Urinary bladder (tissue), 4 donors: ENCODE measurements at places on chromosomes 13 and 19. TPM values are rescaled to one million over a fixed set of nuclear protein-coding genes. Genes with fewer than 3 reads are reported as not detected.

The ZNF264 gene
- total RNA-seq: 42.5 TPM

DNA sequence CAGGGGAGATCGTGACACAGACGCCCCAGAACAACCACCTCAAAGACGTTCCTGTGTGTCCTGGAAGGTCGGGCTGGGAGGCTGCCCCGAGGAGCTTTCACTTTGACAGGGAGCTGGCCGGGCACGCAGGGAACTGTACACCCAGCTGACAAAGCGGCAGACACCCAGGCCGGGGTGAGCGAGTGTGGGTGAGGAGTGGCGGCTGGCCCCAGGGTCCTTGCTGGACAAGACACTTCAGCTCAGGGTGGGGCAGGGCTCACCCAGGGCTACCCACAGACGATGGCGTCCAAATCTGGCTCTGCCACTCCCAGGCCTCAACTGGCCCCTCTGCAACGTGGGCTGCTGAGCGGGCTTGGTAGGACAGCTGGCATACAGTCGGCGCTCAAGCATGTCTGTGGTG, 2.0 kb downstream of the FGF22 start:
- no peak for DNase-seq

The SYT5 gene
- total RNA-seq: 0.74 TPM

The ZNF568 gene
- total RNA-seq: 28.4 TPM

DNA sequence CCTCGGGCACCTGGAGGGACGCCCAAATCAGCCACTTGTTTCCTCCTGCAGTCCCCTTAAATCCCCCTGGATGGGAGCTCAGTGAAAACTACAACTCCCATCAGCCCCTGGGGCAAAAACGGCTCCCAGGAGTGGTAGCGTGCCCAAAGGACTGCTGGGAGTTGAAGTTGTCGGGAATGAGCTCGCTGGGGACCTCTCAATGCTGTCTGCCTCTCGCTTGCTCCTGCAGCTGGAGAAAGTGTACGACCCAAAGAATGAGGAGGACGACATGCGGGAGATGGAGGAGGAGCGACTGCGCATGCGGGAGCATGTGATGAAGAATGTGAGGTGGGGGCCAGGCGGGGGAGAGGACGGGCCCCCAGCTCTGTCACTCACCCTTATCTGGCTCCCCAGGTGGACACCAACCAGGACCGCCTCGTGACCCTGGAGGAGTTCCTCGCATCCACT, 14.7 kb upstream of the DHDH start:
- no peak for DNase-seq

- no peak for DNase-seq
Measured at GRCh38 chr19:7575434-7576040, 20.1 kb upstream of the CAMSAP3 start.

The RASL11A gene
- 8.8 TPM for total RNA-seq

DNA sequence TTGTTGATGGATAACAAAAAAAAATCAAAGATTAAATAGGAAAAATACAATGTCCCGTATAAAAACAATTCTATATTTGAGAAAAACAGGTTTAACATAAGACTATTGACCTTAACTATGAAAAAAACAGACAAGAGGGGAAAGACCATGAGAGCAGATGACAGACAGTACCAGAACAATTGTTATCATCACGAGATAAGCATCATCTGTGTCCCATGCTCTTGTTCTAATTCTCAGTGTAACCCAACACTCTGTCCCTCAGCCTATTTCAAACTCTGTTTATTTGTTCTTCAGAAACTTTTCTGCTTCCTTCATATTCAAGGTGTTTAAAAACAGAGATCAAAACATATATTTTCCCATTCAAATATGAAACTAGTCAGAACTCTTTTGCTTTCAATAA, 216.4 kb downstream of the PCDH9 start:
- DNase-seq: no peak

The FIZ1 gene
- 2.3 TPM for total RNA-seq

- DNase-seq: peak; percentile 49
Measured at GRCh38 chr13:50529154-50529882, 314.2 kb downstream of the DLEU7 start.

- DNase-seq: no peak
Measured at GRCh38 chr13:105502193-105502592, 1033.3 kb downstream of the EFNB2 start.

GRCh38 chr19:29650772-29651387, 14.4 kb upstream of the PLEKHF1 start:
- no peak for DNase-seq

- no peak for DNase-seq
Measured at GRCh38 chr19:42452590-42452989, 9.8 kb upstream of the CXCL17 start.

The SLITRK1 gene
- 0.32 TPM for total RNA-seq

DNA sequence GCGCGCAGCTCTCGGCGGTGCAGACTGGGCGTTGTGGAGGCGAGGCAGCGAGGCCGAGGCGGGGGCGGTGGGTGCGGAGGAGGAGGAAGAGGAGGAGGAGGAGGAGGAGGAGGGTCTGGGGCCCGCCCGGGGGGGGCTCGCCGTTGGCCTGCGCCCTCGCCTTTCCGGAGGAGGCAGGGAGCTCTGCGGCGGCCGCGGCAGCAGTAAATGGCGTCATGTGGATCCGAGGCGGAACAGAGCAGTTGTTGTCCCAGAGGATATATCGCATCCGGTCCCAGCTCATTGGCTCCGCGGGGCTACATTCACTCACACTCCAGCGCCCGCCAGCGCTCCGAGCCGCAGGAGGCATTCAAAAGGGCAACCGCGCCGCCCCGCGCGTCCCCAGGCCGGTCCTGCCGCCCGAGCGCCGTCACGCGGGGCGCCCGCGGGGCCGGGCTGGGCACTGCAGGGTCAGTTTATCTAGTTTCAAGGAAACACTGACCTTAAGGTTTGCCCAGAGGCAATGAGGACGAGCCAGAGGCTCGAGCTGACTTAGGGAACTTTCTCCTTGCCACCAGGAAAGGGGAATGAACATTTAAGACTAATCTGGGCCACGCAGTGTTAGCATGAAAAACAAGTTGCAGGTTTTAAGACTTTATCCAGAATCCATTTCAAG, at the start of gene SPRY2:
TSS of gene SPRY2 (minus strand) at position 26 of the 655 bp plus-strand sequence. CDS start 3,421 bp downstream, outside the sequence.
- DNase-seq: peak; percentile 92

DNA sequence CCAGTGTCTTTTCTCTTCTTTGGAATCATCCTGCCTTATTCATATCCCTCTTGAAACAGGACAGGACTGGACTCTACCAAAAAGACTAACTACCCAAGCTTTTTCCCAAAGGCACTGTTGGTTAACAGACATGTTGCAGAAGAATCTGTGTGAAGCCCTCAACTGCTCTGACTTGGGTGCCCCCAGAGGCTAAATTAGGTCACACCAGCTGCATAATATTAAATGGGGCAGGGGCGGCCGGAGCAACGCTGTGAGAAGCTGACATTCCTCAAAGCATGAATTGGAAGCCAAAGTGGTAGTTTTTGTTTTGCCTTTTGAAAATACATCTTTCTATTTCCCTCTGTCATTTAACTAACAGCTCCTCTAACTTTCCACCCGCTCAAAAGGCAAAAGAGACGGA, 185.9 kb downstream of the LHFPL6 start:
- no peak for DNase-seq

DNA sequence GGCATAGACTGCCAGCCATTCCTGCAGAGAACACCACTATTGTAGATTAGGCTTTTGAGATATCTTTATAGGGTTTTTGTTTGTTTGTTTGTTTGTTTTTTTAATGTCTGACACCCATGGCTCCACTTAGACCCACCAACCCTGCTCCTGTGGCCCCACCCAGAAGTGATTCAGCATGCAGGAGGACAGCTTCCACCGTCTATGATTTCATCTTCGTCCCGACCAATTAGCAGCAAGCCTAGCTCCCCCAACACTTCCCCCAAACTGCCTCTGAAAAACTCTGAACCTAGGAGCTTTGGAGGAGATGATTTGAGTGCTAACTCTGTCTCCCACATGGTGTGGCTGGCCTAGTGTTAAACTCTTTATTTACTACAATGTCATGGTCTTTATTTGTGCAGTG, 108.3 kb upstream of the RXFP2 start:
- no peak for DNase-seq

The SPINT2 gene
- total RNA-seq: 52.0 TPM

DNA sequence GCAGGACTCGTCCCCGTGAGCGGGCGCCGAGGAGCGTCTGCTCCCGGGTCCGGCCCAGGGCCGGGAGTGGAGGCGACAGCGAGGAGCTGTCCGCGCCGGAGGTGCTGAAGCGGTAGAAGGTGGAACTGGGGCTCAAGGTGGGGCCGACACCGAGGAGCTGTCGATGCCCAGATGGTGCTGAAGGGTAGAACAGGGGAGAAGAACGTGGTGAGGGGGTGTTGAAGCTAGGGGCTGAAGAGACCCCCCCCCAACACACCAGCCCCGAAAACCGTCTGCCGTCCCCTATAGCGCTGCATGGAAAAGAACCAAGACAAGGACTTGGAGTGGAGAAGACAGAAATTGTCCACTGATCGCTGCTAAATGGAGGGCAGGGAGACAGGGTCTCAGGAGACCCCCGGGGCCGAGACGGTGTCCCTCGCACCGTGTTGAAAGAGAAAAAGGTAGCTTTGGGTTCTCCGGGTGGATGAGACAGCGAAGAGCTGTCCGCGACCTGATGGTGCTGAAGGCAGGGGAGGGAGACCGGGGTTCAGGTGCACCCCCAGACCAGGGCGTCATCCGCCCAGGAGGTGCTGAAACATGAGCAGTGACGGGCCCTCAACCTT, 7.1 kb upstream of the PDE4C start:
- DNase-seq: no peak

The ZNF560 gene
- 0.21 TPM for total RNA-seq

GRCh38 chr13:47437406-47437805, 540.6 kb upstream of the HTR2A start:
- DNase-seq: no peak

- DNase-seq: no peak
Measured at GRCh38 chr13:59527500-59527899, 636.2 kb downstream of the DIAPH3 start.

- DNase-seq: no peak
Measured at GRCh38 chr19:5166262-5166661, 174.3 kb downstream of the PTPRS start.

GRCh38 chr19:55579766-55580621, 654 bp downstream of the ZNF579 start:
- no peak for DNase-seq

The ADGRL1 gene
- 18.0 TPM for total RNA-seq

GRCh38 chr13:34941436-34941834, 635 bp upstream of the NBEA start:
- DNase-seq: no peak

The DBP gene
- total RNA-seq: 4.6 TPM

The CKM gene
- total RNA-seq: 39.0 TPM

The CAMSAP3 gene
- 0.90 TPM for total RNA-seq

The ZNF492 gene
- total RNA-seq: 4.1 TPM

DNA sequence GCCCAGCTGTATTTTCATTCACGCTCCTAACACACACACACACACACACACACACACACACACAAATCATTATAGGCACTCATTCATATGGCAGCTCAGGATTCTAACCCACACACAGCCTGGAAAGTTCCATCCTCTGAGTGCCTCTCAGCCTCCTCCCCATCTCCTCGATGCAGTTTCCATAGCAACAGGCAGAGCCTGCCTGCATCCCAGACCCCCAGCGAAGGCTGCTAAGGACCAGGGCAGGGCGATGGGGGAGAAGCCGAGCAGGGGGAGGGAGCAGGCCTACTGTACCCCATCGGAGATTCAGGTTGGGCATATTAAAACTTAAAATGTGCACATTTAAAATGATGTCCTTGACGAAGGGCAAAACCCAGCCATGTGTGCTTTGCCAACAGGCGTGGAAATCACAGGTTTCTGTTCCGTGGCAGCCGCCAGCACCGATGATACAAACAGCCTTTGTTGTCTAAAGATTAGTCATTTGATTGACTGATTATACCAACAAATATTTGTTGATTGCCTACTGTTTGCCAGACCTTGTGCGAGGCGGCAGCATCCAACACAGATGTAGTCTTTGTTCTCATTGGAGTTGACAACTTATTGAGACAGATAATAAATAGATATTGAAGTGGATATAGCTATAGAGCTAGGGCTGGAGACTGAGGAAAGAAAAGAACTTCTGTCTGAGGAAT, 43.8 kb upstream of the USP29 start:
- DNase-seq: no peak

The IZUMO4 gene
- 1.5 TPM for total RNA-seq

GRCh38 chr13:42959615-42960014, 32.4 kb downstream of the EPSTI1 start:
- no peak for DNase-seq

DNA sequence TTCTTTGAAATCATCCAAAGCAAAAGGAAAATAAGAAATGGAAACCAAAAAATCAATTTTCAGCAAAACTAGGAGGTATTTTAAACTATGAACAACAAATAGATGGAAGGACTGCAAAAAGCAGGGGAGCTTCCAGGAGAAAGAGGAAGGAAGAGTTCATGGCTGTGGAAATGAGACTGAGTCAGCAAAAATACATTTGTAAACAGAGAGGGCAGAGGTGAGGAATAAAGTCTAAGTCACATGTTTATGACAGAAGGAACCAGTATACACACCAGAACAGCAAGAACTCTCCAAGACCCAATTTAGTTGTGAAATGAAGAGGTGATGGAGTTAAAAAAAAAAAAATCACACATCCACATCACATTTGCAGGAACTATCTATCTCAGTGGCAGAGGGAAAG, 69.6 kb downstream of the RNASEH2B start:
- no peak for DNase-seq

The KLF5 gene
- 30.2 TPM for total RNA-seq

DNA sequence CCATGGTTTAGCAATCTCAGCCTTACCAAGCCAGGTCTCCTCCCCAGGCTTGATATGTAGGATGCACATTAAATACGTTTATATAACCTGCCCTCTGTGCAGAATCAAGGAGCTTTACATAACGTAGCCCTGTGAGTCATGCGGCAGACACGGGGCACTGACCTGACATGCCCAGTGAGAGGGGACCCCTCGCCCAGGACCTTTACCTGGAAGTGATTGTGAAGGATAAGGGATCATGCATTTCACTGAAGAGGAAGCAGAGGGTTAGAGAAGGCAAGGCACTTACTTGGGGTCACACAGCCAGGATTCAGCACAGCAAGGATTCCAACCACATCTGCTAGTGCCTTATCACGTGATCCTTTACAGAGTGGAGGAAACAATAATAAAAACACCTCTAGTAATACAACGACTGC, 18.9 kb upstream of the FOSB start:
- DNase-seq: peak; percentile 43

GRCh38 chr13:110457361-110457760, 104.2 kb downstream of the RAB20 start:
- no peak for DNase-seq

DNA sequence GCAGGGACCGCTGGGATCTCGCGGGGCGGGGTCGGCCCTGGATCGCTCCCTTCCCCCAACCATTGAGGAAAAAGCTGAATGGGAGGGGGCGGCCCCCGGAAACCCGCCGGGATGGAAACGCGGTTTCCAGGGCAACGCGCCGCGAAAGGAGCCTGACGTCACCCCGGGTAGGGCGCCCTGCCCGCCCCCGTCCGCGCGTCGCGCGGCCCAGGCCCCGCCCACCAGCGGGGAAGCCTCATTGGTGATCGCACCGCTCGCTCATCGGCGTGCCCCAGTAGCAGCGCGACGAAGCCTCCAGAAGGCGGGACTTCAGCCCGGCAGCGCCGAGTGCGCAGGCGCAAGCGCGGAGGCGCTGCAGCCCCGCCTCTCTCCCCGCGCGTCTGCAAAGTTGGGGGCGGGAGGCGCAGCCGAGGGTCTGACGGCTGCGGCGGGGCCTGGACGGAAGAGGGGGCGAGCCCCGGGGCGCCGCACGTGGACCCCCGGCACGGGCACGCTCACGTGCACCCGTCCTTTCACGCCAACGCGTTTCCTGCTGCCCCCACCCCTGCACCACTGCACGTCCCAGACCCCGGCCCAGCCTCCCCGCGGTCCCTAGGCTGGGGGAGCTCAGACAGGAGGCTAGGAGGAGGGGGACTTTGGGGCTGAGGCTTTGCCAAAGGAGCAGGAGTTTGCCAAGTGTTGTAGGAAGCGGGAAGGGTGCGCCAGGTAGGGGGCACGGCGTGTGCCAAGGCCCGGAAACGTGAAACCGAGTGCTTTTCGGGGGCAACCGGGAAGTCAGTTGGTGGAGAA, 8.2 kb upstream of the CIRBP start:
- DNase-seq: peak; percentile 82
